T47D (cell line): ENCODE measurements at places on chromosomes 11 and 22.

GRCh38 chr11:101929294-101929915, 13.1 kb upstream of the ANGPTL5 start:
- no peak for DNase-seq

DNA sequence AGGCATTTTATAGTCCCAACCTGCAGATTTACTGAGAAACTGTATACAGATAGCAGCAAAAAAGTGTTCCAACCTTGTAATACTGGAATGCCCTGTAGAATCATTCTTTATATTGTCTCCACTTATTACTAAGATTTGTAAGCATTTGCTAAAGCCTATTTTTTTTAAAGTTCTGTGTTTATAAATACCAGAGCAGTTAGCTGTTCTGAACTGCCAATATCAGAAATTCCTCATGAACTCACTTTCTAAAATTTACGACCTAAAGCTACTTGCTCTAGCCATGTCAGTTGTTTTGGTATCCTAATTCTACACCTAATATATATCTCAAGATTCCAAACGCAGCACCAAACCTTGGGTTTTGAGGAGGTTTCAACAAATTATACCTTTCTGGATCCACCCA, 103.2 kb downstream of the C11orf65 start:
- no peak for DNase-seq

DNA sequence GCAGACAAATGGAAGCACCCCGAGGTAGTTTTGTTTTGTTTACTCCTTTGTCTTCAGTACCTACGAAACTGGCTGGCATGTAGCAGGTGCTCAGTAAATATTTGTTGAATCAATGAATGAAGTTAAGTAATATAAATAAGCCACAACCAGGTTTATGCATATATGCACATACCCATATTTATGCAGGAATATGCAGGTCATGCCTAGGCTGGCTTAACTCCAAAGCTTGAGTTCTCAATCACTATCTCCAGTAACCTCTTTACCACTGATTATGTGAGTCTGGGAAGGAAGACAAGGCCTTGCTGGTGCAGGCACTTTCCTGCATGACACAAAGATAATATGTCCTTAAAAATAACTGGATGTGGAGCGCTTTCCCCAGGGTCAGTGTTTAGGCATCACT, 27.5 kb downstream of the ARL14EP start:
- no peak for DNase-seq

- no peak for DNase-seq
Observed at GRCh38 chr11:117966908-117967307, 19.3 kb upstream of the IL10RA start.

DNA sequence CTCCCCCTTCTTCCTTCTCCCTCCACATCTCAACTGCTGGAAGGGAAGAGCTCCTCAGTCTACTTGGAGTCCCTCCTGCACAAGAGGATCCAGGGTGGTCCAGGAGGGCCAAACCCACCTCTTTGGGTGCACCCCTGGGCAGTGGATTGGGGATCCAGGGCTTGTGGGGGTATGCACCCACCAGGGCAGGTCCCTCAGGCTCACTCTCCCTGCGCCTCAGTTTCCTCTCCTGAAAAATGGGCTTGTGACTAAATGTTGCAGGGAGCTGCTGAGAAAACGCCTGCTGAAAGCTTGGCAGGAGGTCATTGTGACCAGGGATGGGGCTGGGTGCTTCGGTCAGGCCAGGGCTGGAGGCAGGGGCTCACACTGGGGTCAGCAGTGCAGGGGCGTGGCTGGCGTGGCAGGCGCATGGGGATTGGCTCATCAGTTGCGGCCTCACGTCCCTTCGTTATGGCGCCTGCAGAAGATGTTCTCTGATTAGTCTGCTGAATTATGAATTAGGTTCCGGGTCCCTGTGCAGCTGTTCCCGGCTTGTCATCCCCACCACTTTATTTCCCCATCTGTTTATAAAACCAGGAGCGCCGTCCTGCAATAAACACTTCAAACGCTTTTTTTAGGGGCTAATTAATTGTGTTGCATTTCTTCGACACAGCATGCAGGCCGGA, 25.7 kb upstream of the CCDC188 start:
- no peak for DNase-seq

DNA sequence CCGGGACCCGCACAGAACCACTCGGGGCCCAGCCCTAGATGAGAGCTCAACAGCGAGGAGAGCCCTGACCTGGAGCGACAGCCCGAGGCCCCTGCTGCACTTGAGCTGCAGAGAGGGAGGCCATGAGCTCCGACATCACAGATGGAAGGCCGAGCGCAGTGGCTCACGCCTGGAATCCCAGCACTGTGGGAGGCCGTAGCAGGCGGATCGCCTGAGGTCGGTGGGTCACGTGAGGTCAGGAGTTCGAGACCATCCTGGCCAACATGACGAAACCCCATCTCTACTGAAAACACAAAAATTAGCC, 13.8 kb upstream of the BRSK2 start:
- DNase-seq: no peak

GRCh38 chr11:68683536-68684384, 584 bp upstream of the GAL start:
- DNase-seq: no peak

DNA sequence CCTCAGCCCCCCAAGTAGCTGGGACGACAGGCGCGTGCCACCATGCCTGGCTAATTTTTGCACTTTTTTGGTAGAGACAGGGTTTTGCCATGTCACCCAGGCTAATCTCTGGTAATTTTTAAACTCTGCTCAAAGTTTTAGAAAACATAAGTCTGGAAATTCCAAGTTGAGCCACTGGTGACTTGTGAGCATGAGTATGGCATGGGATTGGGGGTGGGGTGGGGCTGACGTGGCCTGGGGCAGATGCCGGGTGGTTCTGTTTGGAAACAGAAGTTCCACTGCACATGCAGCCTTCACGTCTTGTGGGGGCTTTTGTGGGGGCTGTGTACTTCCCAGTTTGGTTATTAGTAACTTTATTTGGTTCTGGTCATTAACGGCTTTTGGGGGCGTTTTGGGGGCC, 67.3 kb downstream of the PTPRJ start:
- no peak for DNase-seq

DNA sequence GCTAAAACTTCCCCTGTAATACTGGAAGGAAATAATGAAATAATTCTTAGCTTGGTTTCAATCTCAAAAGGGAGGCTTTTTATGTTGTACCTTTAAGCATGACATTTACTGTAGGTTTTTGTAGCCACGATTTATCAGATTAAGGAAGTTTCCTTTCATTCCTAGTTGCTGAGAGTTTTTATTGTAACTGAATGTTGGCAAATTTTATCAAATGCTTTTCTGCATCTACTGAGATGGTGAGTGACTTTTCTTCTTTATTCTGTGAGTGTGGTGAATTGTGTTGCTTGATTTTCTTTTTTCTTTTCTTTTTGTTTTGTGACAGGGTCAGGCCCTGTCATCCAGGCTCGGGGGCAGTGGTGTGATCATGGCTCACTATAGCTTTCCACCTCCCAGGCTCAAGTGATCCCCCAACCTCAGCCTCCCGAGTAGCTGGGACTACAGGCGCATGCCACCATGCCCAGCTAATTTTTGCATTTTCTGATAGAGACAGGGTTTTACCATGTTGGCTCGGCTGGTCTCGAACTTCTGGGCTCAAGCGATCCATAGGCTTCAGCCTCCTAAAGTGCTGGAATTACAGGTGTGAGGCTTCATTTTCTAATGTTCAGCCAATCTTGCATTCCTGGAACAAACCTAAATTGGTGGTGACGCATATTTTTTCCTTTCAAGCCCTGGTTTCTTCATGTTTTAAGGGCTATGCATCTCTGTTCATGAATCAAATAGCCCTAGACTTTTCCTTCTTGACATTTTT, 26.2 kb downstream of the SUSD2 start:
- DNase-seq: no peak

DNA sequence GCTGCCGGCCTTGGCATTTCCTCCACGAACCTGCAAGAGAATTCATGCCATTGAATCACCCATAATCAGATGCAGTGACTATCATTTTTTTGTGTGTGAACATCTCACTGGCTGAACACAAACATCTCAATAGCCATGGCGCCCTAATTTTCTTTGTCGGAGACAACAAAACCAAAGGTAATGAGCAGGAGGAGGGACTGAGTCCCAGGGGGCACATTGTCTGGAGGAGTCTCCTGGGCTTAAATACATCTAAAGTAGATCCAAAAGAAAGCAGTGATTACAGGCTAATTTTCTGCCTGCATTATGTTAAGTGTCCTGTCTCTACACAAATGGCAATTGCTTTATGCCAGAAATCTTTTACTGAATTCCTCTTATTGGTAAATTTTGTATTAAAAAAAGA, 113.5 kb downstream of the NTM start:
- no peak for DNase-seq

- no peak for DNase-seq
Observed at GRCh38 chr22:37370306-37370979, 56.8 kb downstream of the ELFN2 start.

DNA sequence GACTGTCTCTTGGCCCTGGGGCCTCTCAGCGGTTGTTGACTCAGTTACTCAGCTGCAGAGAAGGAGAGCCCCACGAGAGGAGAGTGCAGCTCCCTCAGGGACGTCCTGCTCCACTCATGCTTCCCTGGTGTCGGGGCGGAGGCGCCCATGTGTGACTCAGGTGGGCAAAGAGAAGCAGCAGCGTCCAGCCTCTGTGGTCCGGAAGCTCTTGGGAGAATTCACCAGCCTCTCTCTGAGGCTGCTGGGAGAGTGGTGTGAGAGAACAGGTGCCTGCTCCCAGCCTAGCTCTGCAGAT, 25.7 kb downstream of the GLB1L2 start:
- DNase-seq: no peak

GRCh38 chr22:34620832-34621231, 445.1 kb upstream of the ISX start:
- no peak for DNase-seq
